ENCODE measurements at places on chromosomes 11 and 22. TPM values are rescaled to one million over a fixed set of nuclear protein-coding genes. Genes with fewer than 3 reads are reported as not detected.

The RAPSN gene
- polyA plus RNA-seq, result not detected

The PDGFD gene
- polyA plus RNA-seq, result 1.0 TPM

The CDHR5 gene
- not detected for polyA plus RNA-seq

The RFPL3 gene
- polyA plus RNA-seq, result 0.50 TPM

The MYOD1 gene
- polyA plus RNA-seq, result not detected

The MYEOV gene
- not detected for polyA plus RNA-seq

The GAB4 gene
- polyA plus RNA-seq, result not detected

The NXPE2 gene
- 0.20 TPM for polyA plus RNA-seq

The CTSF gene
- polyA plus RNA-seq, result 2.7 TPM

The CTR9 gene
- 24.1 TPM for polyA plus RNA-seq

The TRMU gene
- polyA plus RNA-seq, result 88.3 TPM

The TMPRSS4 gene
- polyA plus RNA-seq, result not detected

The OR51B4 gene
- polyA plus RNA-seq, result not detected

The HTATIP2 gene
- not detected for polyA plus RNA-seq

The CD82 gene
- 0.84 TPM for polyA plus RNA-seq

The SCGB1D4 gene
- polyA plus RNA-seq, result not detected

The LMO2 gene
- 33.2 TPM for polyA plus RNA-seq

The ZNF214 gene
- polyA plus RNA-seq, result 7.6 TPM

The SAA1 gene
- not detected for polyA plus RNA-seq

The APOL4 gene
- not detected for polyA plus RNA-seq

The MPEG1 gene
- 0.21 TPM for polyA plus RNA-seq

The CRYBB3 gene
- polyA plus RNA-seq, result not detected

The SHISA8 gene
- polyA plus RNA-seq, result 2.2 TPM

The PANX2 gene
- 6.4 TPM for polyA plus RNA-seq

The SOX6 gene
- 2.2 TPM for polyA plus RNA-seq

The RAB39A gene
- 3.1 TPM for polyA plus RNA-seq

The DGCR6L gene
- polyA plus RNA-seq, result 117 TPM

The STX3 gene
- polyA plus RNA-seq, result 22.9 TPM

The RCE1 gene
- 50.5 TPM for polyA plus RNA-seq

The KDELR3 gene
- not detected for polyA plus RNA-seq

The CRYAB gene
- not detected for polyA plus RNA-seq

The NTM gene
- 39.4 TPM for polyA plus RNA-seq

The TSPAN18 gene
- 8.4 TPM for polyA plus RNA-seq

The CHRNA10 gene
- polyA plus RNA-seq, result 1.8 TPM

The C11orf91 gene
- not detected for polyA plus RNA-seq

The MMP8 gene
- not detected for polyA plus RNA-seq

The CLCF1 gene
- 0.34 TPM for polyA plus RNA-seq

The MRGPRX4 gene
- not detected for polyA plus RNA-seq

The GAL3ST1 gene
- not detected for polyA plus RNA-seq

All from neural cell (in vitro differentiated cells).